ENCODE measurements at places on chromosomes 2 and 18.

- DNase-seq, result no peak
Measured at GRCh38 chr2:64262816-64263215, 118.6 kb upstream of the PELI1 start.

GRCh38 chr2:128498086-128498485 lies 179.4 kb upstream of the HS6ST1 start:
- no peak for DNase-seq

DNA sequence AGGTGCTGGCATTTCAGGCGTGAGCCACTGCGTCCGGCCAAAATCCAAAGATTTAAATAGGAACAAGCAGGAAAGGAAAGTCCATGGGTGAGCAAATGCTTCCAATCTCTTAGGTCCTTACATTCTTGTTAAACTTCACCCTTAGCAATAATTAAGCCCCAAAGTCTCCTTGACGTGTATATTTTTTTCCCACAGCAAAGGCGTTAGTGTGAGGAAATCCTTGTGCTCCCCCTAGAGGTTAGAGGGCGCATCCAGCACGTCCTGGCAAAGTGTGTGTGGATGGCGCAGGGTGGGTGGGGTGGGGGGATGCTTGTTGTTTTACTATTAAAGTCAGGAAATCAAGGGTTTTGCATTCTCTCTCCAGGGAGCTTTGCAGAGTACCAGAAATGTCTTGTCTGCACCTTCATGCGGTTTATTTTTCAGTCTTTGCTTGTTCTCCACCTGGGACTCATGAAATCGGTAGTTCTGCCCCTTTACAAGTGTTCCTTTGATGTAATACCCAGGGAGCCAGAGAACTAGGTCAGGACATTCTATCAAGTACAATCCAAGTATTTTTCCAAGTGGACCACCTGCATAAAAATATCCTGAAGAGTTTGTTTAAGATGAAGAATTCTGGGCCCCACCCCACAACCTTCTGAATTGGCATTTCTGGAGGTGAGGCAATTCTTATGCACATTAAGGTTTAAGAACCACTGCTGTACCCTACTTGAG lies 22.2 kb upstream of the ITSN2 start:
- DNase-seq, result peak; percentile 14

DNA sequence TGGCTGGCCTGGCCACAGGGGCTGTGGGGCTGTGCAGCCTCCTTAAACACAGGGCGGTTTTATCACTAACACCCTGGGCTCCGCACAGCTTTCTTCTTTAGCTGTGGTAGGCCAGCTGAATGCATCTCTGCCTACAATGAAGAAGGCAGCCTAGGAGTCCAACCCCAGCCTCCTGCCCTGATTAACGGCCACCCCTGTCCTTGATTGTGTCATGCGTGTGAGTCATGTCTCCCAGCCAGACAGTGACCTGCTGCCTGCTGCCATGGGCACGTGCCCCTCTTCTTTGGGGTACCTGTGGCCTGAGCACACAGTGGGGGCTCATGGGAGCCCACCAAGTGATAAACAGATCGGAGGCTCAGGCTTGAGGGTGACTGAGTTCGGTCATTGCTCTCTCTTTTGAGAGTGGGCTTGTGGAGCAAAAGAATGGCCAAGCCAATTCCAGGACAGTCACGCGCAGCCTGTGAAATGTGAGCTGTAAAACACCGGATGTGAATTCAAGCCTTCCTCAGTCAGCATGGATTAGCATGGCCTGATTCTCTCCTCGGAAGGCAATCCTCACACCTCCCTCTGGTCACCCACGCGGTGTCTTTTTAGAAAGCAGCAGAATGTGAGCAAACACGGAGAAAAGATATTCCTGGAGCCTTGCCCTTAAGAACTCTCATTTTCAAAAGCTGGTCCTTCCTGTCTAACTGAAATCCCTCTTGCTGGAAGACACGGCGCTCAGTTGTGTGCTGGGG lies 144.1 kb downstream of the CELF4 start:
- no peak for DNase-seq

- no peak for DNase-seq
Measured at GRCh38 chr2:203949228-203949627, 12.7 kb downstream of the ICOS start.

DNA sequence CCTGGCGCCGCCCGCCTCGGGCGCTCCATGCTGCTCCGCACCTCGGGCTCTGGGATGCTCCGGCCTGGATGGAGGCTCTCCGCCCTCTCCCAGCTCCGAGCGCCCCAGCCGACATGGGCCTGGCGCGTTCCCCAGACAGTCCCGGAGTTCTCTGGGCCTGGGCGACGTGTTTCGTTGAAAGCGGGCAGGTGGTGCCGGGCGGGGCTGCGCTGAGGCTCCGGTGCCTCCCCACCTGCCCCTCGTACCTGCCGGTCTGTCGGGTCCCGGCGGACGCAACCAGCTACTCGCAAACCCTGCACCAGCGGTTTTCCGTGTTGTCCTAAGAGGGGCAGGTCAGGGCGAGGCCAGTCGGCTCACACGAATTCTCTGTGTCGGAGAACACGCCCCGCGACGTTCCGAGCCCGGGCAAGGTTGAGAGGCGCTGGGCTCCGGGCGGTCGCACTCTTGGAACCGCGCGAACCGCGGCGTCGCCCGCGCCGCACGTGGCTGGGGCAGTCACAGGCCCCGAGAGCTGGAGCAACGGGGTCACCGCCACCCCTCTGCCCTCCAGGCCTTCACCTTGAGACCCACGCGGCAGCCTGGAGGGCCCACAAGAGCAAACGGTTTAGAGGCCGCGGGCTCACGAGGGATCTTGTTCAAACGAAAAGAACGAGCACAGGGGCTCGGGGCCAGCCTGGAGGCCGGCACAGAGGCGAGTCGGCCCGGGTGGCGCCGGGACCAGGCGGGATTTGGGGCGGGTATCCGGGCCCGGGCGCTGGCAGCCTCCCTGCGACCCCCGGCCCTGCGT lies 4.2 kb upstream of the SIX2 start:
- no peak for DNase-seq

DNA sequence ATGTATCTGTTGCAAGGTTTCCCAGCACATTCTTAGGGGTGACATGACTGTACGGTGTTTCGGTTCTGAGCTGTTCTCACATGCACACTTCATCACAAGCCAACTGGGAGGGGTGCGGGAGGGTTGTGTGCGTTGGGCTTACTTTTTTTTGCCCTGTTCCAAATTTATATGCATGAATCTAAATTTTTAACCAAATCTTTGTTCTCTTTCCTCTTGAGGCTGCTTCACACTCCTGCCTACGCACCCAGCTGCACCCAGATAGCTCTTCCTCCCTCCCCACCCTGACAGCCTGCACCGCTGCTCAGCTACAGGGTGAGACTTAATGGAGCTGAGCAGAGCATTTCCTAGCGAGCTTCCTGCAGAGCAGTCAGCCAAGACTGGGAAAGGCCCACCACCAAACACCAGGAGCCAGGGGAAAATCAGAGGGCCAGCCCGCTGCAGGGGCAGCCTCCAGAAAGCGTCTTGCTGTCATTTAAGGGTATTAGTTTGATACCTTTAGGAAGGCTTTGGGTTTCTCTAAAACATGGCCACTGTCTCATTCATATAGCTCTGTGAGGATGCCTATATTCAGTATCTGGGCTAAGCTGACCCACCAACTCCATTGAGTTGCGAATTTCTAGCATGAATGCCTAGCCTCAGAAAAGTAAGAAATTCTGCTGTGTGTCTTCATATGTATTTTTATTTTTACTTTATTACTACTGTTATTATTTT lies 84.5 kb downstream of the POU3F3 start:
- no peak for DNase-seq

DNA sequence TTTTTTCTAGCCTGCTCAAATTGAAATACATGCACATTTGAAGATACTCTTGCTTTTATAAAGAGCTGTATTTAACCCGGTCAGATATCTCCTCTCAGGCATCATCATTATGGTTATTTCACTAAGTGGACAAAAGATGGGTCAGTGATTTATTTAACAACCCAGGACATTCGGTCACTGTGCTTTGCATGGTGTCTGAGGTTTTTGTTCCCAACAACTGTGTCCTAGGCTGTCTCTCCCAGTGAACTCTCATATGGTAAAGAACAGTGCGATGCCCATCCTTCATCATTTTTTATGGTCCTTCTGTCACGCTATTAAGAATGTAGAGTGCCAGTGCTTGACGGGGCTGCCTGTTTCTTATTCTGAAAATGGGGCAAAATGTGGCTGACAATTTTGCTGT lies 372.4 kb downstream of the PTPRM start:
- no peak for DNase-seq

DNA sequence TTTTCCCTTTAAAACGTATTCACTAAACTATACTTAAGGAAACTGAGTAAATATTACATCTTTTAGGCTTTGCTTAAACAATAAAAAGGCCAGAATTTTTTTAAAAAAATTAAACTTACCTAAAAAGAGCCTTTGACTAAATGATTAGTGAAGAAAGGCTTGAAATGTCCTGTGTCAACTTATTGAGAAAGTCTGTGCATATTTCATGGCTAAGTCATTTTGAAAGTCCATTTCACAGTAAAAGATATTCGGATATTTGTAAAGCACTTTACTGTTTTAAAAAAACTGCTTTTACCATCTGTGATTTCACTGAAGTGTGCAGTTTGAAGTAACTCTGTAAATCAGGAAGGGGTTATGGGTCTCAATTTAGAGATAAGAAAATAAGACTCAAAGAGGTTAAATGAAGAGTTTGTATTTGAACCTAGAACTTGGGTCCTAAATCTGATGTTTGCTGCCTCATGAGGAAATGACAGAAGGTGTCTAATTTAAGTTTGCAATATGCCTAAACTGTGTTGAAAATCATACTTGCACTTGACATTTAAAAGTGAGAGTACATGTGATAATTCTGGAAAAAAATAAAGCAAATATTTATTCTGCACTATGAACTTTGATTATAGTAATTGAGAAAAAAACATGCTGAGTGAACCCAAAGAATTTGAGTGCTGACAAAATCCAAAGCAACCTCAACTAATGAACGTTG lies 50.5 kb downstream of the RAB27B start:
- no peak for DNase-seq

DNA sequence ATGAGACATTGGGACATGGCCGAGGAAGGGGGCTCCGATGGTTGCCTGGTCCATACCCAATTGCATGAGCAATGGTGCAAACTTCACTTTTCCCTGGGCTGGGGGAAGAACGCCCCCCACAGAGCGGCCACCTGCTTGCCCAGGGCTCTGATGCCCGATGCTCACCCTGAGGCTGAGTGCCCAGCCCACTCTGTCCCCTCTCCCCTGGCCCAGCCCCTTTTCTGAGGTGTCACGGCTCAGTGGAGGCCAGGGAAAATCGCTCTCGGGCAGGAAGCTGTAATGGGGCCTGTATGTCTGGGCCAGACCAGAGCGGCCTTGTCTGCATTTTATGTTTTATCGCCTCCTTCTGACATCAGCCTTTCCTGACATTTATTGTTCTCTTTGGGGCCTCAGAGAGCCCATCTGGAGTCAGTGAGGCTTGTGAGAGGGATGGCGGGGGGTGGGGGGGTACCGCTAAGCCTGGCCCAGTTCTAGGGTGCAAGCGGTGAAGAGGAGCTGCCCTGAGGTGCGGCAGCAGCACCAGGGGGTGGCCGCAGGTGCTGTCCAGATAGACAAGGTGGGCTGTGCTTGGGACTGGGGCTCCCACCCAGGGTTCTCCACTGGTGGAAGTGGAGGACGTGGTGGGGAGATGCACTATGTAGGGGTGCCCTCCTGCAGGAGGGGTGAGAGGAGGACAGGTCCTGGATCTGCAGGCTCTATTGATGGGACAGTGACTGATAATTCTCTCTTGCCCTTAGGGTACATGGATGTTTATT lies 46.2 kb downstream of the INHBB start:
- DNase-seq, result no peak

DNA sequence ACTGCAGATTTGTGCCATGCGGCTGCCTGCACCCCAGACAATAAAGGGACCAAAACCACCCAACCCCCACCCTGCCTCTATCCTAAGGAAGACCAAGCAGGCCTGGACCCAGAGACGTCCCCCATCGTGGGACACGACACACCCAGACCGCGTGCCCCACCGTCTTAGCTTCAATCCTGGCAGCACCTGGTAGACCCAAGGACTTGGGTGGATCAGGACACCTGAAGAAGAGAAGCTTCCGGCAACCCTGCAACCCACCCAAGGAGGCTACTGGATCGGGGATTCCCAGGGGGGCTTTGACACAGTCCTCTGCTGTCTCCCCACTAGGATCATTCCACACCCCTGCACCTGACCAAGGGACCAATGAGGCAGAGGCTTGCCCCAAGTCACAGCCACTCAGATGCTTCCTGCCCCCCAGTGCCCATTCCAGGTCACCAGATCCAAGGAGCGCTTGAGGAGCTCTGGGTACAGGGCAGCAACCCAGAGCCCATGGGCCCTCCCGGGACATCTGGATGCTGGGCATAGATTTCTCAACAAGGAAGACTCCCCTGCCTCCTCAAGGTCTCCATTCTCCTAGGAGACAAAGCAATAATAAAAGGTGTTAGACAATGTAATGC lies 3.6 kb downstream of the ALPI start:
- no peak for DNase-seq
